Suprapubic skin (tissue), 4 donors: ENCODE measurements at places on chromosomes 2 and 18.

GRCh38 chr2:60547841-60548240, 5.6 kb downstream of the BCL11A start:
- DNase-seq = no peak

- DNase-seq = no peak
These were observed 45.1 kb downstream of the RPL31 start for GRCh38 chr2:101047075-101047766.

DNA sequence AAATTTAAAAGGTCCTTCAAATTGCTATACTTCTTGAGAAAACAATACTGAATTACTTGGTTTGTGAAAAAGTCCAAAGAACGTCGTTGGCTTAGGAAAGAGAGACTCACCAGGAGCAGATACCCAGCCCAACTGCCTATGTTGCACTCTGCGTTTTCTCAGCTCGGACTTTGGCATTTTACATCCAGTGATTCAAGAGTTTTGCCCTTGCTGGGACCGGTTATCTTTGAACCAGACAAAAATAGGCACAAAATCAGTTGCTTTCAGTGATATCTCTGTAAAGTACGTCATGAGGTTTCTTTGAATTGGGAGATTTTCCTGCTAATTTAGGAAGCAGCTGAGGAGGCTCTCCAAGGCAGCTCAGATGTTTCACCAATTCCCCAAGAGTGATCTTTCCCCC, 29.3 kb downstream of the FHOD3 start:
- no peak for DNase-seq

DNA sequence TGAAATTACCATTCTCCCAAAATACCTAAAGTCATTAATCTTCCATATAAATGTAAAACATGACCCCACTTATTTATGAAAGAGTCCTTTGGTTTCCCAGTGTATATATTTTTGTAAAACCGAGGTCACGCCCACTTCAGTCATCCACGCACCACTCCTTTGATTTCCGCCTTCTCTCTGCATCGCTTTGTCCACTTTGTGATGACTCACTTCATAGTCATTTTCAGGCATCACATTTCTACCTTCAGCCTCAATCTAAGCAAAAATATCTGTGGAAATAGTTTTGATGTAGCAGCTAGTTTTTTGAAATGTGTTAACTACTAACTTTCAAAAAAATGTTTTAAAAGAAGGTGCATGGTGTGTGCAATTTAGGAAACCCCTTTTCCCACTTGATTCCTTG, 793.5 kb upstream of the SOX11 start:
- DNase-seq = no peak

DNA sequence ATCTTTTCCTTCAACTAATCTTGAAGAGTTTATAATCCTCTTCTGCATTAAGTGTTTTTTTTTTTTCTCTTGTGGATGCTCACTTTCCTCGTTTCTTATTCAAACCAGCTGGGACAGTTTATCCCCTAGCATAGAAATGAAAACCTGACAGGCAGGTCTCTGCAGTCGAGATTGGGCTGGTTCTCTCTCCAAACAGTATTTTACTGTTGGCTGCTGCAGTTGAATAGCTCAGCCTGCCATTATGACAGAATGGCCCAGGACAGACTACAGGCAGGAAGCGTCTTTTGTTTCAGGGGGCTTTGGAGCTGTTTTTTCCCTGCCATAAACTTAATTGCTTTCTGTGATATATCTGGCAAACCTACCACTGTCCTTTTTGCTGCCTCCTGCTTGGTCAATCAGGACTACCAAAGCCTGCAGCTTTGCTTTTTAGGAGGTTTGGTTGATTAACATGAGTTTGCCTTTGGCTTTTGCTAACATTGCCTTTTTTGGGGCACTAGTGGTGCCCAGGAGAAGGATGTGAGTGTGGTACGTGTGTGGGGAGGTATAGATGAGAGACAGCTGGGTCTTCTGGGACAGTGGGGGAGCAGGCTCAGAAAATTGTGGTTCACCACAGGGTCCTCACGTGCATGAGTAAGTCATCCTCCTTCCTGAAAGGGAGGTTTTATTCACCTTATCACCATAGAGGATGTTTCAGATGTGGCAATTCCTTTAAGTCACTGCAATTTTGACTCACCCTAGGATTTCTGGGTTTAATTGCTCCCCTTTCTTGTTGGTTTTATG, 128.7 kb downstream of the LYPD6B start:
- DNase-seq = no peak

GRCh38 chr18:79400591-79401381, 5.1 kb downstream of the NFATC1 start:
- DNase-seq = no peak

GRCh38 chr2:71905205-71905604, 242.5 kb downstream of the CYP26B1 start:
- DNase-seq = no peak

- no peak for DNase-seq
These were observed 344.3 kb upstream of the RAB12 start for GRCh38 chr18:8264861-8265411.

- no peak for DNase-seq
These were observed 94.8 kb upstream of the LTBP1 start for GRCh38 chr2:32851777-32852439.

- no peak for DNase-seq
These were observed 151.1 kb upstream of the SLC1A4 start for GRCh38 chr2:64837925-64838641.
